ENCODE measurements at places on chromosomes 4 and X. TPM values are rescaled to one million over a fixed set of nuclear protein-coding genes. Genes with fewer than 3 reads are reported as not detected.

DNA sequence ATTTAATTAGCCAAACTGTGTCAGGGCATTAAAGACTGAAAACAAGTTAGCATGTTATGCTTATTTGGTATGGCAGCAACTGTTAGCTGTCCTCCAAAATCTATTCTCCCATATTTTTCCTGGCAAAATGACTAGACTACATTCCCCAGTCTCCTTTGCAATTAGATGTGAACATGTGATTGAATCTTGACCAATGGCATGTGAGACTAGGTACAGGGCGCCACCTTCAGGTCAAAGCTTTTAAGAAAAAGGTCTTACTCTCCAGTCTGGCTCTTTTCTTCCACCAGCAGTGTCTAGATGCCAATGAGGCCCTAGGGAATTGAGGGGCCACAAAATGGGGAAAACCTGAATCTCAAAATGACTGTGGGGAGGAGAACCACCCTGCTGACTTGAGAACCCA lies 408.2 kb downstream of the SMARCA1 start:
- DNase-seq = no peak

GRCh38 chr4:53522334-53522733 lies 69.0 kb downstream of the LNX1 start:
- no peak for DNase-seq

- no peak for DNase-seq
Measured at GRCh38 chrX:142994988-142995387, 30.7 kb upstream of the SPANXN4 start.

DNA sequence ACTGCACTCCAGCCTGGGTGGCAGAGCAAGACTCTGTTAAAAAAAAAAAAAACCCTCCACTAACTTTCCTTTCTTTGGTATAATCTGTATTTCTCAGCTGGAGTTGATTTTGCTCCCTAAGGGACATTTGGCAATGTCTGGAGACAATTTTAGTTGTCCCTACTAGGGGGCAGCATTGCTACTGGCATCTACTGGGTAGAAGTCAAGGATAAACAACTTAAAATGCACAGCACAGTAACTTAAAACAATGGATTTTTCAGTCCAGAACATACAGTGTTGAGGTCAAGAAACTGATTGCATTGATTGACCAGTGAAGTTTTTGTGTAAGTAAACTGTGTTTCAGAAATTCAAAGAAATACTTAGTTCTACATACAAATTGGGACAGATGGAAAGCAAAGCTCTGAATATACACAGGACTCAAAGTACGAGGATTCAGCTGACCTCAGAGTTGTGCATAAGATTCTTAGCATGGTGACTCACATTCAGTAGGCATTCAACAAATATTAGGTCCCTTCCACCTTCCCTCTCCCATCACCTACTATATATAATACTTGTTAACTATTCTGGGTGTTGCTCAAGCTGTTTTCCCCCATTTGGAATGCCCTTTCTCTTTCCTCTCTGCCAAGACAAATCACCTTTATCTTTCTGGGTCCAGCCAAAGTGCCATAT lies 8.8 kb downstream of the DDX53 start:
- DNase-seq = no peak

DNA sequence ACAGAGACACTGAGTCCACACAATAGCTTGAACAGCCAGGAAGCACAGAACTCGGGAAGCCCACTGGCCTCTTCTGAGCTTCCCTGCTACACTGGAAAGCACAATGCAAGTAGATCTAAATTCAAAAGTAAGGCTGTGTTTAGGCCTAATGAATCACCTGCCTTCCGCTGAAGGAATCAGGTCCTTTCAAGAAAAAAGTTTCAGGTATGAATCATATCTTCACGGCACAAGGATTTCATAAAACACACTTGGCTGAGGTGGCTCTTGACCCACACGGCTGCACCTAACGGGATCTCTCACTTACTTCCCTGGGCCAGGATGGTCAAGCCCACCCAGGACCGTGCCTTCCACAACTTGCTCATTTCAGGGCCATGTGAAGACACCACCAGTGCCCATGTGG lies 59.3 kb downstream of the IRF2 start:
- DNase-seq = no peak

Gene CPZ
- 6.7 TPM for total RNA-seq

DNA sequence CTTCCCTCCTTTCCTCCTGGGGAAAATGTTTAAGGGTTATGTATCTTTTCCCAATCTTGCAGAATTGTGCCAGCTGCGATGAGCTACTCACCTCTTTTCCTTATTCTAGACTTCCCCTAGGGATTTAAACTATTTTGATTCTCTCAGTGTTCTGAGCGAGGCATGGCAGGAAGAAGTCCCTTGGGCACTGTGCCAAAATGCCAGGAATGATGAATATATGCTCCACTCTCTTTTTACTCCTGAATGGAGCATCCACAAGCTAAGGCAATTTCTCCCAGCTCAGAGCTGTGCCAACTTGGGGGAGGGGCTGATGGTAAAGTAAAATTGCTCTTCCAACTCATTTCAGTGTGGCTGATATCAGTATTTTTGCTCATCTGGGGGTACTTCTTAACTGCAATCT lies 4.0 kb upstream of the C4orf17 start:
- no peak for DNase-seq

Gene TLR7
- total RNA-seq = 3.1 TPM

GRCh38 chr4:4344915-4345527 lies 41.9 kb upstream of the NSG1 start:
- DNase-seq = no peak

- peak; percentile 33 for DNase-seq
Measured at GRCh38 chr4:156575430-156576073, 396.0 kb downstream of the PDGFC start.

DNA sequence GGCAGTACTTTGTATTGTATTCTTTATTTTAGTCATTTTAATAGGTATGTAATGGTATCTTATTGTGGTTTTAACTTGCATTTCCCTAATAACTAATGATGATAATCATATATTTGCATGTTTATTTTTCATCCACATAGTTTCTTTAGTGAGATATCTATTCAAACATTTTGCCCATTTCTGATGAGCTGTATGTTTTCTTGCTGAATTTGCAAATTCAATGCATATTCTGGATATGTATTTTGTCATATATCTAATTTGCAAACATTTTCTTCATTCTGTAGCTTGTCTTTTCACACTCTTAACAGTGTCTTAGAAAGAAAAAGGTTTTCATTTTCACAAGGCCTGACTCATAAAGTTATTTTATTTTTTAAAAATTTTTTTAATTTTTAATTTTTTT lies 372.1 kb downstream of the ZNF674 start:
- DNase-seq = no peak

- no peak for DNase-seq
Measured at GRCh38 chr4:28385801-28386200, 1525.2 kb downstream of the STIM2 start.
